Activated CD4-positive, alpha-beta T cell treated with anti-CD3 and anti-CD28 coated beads, Interleukin-2, amount 10 ng/mL, durations not matched to agents 24 days and 14 days (primary cell): ENCODE measurements at places on chromosomes 3 and 15. TPM values are rescaled to one million over a fixed set of nuclear protein-coding genes. Genes with fewer than 3 reads are reported as not detected.

- peaks cover 14% of the 10 kb centered on the region for H3K4me1 ChIP-seq
- no peak overlapping the region for H3K4me3 ChIP-seq
- H3K36me3 ChIP-seq: peaks cover 1% of the 10 kb centered on the region
- DNase-seq: no peak
Observed at GRCh38 chr15:69782809-69783208, 314.9 kb downstream of the TLE3 start.

- H3K4me1 ChIP-seq: no peaks in the 10 kb centered on the region
- H3K4me3 ChIP-seq: no peak overlapping the region
- H3K27me3 ChIP-seq: no peaks in the 10 kb centered on the region
- H3K36me3 ChIP-seq: no peaks in the 10 kb centered on the region
- H3K27ac ChIP-seq: no peak overlapping the region
- no peak for DNase-seq
Observed at GRCh38 chr3:169289273-169289672, 374.2 kb downstream of the MECOM start.

GRCh38 chr3:103873021-103873420 lies 1438.2 kb downstream of the ZPLD1 start:
- no peak overlapping the region for H3K4me3 ChIP-seq
- no peak overlapping the region for H3K27ac ChIP-seq
- DNase-seq: no peak
- no peaks in the 10 kb centered on the region for H3K36me3 ChIP-seq
- H3K4me1 ChIP-seq: no peaks in the 10 kb centered on the region

DNA sequence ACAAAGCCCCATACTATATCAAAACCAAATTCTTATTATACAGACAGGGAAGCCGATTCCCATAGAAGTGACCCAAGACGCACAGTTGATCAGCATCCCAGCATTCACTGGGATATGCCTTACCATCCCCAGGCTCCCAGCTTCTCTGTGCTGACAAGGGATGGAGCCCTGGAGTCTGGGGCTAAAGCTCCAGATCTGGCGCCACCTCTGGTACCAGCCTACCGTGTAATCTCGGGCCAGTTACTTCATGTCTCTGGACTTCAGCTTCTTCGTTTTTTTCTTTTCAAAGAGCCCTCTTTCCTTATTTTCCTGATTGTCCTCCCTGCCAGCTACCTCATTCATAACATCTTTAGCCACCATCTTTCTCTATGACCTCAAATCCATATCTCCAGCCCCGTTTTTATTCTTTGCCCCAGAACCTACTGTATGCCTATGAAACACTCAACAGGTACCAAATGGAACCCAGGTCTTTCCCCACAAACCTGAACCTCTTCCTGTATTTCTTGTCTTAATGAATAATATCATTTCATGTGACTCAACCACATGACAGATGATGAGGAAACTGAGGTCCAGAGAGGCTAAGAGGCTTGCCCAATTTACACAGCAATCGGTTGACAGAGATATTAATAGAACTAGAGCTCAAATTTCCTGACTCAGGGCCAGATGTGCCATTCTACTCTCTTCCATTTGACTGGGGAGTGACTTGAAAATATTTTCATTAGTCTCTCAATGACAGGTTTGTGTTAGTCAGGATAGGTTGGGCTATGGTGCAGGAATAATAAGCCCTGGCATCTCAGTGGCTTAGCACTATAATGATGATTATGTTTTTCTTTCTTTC lies 85.4 kb upstream of the TLE3 start:
- no peaks in the 10 kb centered on the region for H3K36me3 ChIP-seq
- no peak for DNase-seq
- no peaks in the 10 kb centered on the region for H3K4me1 ChIP-seq
- no peak overlapping the region for H3K27ac ChIP-seq
- peaks cover 25% of the 10 kb centered on the region for H3K27me3 ChIP-seq

DNA sequence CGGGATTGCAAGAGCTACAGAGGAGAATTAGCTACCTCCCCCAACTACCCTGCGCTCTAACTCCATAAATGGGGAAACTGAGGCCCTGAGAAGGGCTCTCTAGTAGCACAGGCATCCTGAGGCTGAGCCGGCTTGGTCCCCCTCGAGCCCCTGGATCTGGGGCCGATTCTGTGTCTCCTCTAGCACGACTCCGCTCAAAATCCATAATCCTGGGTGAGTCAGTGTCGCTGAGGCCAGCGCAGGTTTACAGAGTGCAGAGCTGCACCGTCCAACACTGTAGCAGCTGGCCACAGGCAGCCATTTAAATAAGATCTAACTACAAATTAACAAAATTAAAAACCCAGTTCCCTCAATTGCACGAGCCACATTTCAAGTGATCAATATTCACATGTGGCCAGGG lies 10.8 kb downstream of the GATA2 start:
- H3K4me1 ChIP-seq: peaks cover 13% of the 10 kb centered on the region
- no peak overlapping the region for H3K27ac ChIP-seq
- no peak for DNase-seq
- H3K27me3 ChIP-seq: peaks cover 70% of the 10 kb centered on the region
- no peaks in the 10 kb centered on the region for H3K36me3 ChIP-seq

DNA sequence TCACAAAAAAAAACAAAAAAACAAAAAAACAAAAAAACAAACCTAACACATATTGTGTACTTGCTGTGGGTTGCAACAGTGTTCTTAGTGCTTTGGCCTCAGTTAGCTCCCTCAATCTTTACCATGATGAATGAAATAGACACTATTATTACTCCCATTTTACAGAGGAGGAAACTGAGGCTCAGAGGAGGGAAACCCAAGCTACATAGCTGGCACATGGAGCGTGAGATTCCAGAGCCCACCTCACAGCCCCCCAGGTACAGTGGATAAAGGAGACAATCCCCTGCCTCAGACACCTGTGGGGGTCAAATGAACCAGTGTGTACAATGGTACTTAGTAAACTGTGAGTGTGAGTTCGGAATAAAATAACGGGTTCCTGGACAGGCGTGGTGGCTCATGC lies 104.9 kb upstream of the SMAD3 start:
- H3K27me3 ChIP-seq: peaks cover 4% of the 10 kb centered on the region
- peaks cover 12% of the 10 kb centered on the region for H3K4me1 ChIP-seq
- no peak overlapping the region for H3K27ac ChIP-seq
- H3K36me3 ChIP-seq: no peaks in the 10 kb centered on the region

DNA sequence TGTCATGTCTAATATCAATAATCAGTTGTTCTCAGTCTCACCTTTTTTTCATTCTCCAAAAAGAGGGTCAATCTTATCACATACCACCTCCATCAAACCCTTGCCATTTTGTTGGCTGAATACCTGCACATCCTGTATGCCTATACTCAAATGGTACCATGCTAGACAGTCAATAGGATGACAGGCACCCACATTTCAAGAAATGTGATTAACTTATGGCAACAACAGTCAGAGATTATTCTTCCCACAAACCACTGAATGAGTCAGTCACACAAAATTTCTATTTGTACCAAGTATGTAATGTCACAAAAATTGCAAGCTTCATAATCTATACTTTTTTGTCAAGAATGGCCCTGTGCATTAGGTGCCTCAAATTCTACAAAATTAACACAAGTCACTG lies 5.1 kb upstream of the SLC27A2 start:
- H3K4me3 ChIP-seq: no peak overlapping the region
- DNase-seq: no peak
- peak overlapping the region; percentile 68 for H3K27ac ChIP-seq
- H3K27me3 ChIP-seq: no peaks in the 10 kb centered on the region
- H3K36me3 ChIP-seq: peaks cover 21% of the 10 kb centered on the region

GRCh38 chr3:23807424-23808015 lies 1.8 kb downstream of the UBE2E1 start:
- H3K4me3 ChIP-seq: peak overlapping the region; percentile 91
- peaks cover 48% of the 10 kb centered on the region for H3K4me1 ChIP-seq
- H3K27me3 ChIP-seq: peaks cover 20% of the 10 kb centered on the region
- no peak for DNase-seq
- peak overlapping the region; percentile 95 for H3K27ac ChIP-seq
- peaks cover 25% of the 10 kb centered on the region for H3K36me3 ChIP-seq

LSMEM2 gene
- total RNA-seq: not detected in 2 replicates

GRCh38 chr3:195075199-195075940 lies 195.6 kb downstream of the XXYLT1 start:
- no peaks in the 10 kb centered on the region for H3K4me1 ChIP-seq
- no peaks in the 10 kb centered on the region for H3K36me3 ChIP-seq
- DNase-seq: no peak
- no peak overlapping the region for H3K27ac ChIP-seq
- H3K4me3 ChIP-seq: no peak overlapping the region
